CD4-positive, alpha-beta T cell treated with Interleukin-6 at 100 ng/mL for 8 hours (primary cell): ENCODE measurements at places on chromosomes 4 and X.
A peak's percentile ranks its signal among the peaks of the same experiment; 100 is the strongest.

DNA sequence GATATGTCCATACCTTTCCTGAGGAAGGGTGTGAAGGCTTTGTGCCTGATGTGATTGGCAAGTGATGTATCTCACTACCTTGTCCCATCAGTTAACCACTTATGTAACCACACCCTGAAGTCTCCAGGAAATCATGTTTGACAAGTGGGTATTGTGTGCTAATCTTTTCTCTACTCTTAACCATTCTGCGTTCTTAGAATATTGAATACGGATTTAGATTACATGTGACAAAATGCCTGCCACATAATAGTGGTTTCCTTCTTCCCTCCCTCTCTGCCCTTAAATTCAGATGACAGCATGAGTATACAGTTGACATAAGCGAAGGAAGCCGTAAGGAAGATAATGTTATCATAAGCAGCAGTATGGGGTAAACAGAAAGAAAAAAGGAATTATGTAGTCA lies 108.4 kb downstream of the KLHL8 start:
- DNase-seq: no peak

DNA sequence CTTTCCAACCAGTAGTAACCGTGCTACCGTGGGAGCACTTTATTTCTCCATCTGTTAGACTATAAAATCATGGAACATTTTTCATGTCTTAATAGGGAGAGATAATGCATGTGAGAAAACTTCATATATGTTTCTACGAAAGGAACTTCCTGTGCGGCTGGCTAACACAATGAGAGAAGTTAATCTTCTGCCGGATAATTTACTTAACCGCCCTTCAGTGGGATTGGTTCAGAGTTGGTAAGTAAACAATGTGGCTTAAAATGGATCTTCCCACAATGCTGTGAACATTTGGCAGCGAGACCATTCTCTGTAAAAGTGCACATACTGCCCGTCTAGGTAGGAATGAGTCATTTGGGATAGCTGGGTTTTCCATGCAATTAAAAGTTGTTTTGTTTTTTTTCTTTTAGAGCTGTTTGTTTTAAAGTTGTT lies 29.6 kb downstream of the PDK3 start:
- no peak for DNase-seq

DNA sequence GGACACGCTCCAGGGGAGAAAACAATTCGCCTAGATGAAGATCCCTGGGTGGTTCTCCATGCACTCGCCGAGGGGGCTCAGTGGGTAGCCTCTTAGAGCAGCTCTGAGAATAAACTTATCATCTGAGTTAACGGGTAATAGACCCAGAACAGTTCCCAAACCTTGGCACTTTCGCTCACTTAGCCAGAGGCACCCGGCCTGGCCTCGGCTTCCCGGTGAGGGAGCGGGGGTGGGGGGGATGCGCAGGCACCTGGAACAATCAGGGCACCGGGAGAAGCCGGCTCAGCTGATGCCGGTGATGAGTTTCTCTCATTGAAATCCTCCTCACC lies 405 bp upstream of the ZAR1 start:
- no peak for DNase-seq

- DNase-seq: no peak
These were observed 166.6 kb upstream of the GLRA2 start for GRCh38 chrX:14362721-14363120.

DNA sequence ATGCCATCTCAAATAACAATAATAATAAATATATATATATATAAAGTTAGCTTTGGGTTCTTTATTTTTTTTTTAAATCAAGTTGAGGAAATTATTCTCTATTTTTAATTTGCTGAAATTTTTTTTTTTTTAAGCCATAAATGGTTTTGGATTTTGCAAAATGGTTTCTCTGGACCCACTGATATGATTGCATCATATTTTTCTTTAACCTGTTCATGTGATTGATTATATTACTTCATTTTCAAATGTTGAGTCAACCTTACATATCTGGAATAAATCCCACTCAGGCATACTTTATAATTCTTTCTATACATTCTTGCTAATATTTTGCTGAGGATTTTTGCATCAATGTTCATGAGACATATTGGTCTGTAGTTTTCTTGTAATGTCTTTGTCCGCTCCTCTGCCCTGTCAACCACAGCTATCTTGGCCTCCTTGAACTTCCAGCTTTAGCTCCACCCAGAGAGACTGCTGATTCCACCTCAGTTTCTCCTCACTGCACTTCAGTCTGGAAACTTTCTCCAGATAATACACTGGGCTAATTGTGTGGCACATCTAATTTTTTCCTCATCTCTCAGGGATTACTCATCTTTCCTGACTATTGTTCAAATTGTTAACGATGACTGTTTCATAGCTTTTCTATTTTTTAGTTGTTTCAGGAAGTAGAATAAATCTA lies 160.9 kb upstream of the GIMD1 start:
- DNase-seq: no peak

GRCh38 chr4:92307866-92308265 lies 4.1 kb downstream of the GRID2 start:
- DNase-seq: no peak

DNA sequence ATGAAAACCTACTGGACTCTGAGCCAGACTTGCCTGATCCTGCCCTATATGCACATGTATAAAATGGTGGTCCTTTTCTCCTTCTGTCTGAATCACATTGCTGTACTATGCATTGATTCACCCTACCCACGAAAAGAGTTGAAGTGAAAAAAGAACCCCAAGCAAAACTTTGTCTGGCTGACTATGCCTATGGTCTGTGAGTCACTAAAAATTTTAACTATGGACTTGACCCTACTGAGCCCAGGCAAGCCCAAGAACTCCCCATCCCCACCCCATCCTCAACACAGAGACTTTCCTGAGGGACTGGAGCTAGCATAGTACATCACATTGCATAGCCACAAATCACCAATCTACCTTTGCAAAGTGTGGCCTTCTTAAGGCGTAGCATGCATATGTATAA lies 116.6 kb upstream of the TENM3 start:
- DNase-seq: no peak

GRCh38 chrX:10014462-10015354 lies 47.5 kb downstream of the CLDN34 start:
- peak; percentile 73 for DNase-seq

- DNase-seq: no peak
These were observed 113.7 kb upstream of the NEXMIF start for GRCh38 chrX:75038925-75039324.

DNA sequence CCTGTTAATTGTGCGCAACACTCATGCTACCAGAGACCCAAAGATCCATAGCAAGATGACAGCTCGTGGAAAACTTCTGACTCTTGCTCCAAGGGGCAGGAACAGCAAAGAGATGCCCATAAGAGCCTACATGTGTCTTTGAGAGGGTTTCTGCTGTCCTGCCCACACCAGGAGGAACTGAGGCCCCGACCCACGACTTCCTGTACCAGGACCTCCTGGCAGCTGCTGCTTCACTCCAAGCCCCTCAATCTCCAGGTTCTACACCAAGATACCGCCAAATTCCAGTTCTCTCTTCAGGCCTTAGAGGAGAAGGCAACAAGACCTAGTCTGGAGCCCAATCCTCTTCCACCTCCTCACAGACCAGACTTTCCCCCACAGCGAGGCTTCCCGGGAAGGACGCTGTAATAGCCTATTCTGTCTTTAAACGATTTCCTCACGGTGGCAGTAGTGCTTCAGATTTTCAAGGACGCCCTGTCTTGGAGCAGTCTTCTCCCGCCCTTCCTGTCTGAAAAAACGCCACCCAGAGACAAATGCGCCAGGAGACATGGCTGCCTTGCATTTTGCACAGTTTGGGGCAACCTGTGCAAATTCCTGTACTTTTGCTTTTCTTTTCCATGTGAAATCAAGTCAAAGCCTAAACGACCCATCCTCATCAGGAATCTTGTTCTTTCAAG lies 230.2 kb upstream of the STK26 start:
- DNase-seq: peak; percentile 91

DNA sequence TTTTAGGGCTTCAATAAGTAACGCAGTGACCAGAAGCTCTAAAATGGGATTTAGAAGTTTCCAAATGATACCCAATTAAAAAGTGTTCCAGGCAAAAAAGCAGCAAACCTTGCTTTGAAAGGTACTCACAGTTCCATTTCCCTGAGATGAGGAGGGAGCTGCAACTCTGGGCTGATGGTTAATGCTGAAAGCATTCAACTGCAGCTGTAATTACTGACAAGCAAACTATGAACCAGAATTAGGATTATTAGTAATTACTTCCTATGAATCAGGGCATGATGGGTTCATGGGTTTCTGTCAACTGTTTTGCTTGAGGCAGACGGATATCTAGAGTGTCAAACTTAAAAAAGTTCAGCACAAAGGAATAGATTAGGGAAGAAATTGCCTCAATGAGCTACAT lies 357.4 kb downstream of the STIM2 start:
- DNase-seq: no peak

DNA sequence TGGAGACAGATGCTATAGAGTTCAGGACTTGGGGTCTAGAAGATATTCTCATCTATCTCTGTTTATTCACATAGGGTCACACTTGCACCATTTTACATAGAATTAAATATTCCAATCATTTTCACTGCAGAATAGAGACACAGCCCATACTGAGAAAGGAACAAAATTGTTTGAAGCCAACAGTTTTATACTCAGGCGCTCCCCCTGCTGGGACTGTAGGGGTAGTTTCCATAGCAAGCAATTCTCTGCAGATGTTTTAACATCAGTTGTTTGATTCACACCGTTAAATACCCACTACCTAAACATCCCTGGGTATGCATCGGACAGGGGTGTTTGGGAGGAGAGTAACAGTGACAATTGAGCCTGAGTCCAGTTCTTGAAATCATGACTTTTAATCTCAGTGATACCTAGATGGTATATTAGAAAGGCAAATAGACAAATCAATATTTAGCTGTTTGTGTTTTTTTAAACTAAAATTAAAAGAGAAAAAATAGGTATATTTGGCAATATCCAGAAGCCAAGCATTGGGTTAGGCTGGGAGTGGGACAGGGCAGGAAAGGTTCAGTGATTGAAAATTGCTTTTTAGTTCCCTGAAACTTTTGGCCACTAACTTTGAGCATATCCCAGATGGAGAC lies 33.8 kb downstream of the LONRF3 start:
- DNase-seq: peak; percentile 5

GRCh38 chr4:127174201-127174600 lies 458.6 kb upstream of the INTU start:
- DNase-seq: no peak

DNA sequence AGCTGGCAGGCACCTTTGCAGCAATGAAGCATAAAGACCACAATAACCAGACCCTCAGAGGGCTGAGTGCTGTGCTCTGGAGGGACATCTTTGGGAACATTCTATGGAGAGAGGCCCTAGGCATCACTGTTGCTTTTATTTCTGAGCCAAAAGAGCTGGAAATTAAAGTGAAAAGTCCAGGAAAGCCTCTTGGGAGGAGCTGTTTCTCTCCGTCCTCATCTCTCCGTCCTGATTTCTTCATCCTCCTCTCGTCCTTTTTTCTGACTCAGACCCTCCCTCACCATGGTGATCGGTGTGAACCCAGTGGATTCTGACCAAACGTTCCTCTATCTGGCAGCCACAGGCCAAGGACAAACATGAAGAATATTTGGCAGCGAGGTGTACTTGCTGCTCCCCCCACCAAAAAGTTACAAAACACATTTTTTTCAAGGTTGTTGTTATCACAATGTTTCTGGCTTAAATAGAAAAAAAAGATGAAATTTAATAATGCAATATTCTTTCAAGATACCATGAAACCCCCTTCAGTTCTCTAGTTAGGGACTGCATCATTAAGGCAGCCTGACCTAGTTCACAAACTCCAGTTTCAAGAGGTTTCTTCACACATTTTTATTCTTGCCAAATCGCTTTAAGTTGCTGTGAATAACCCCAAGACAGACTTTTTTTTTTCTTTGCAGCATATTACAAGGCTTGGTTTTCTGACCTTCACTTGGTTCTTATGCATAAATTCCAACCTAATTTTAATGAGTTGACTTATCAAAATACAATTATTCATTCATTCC lies 80.2 kb downstream of the SCD5 start:
- no peak for DNase-seq

DNA sequence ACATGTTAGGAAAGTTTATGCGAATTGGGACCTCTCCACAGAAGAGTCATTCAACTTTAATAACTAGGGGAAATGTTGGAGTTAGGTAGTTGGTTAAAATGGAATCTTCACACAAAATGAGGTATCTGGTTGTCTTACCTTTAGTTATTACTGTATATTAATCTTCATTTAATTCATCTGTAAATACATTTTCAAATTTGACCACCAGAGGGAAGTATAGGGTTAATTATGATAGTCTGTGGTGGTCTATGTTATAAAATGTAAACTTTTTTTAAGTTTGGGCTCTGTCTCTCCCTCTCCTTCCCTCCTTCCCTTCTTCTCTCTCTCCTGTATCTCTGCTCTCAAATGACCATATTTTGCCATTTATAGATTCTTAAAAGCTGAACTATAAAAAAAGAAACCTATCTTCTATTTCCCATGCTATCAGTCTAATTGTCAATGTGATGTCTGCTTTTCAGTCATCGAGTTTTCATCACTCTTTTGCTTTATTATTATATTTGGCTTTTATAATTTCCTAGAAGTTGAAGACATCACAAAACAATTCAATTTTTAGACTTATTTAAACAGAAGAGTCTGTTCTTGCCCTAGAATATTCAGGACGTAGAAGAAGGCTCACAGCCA lies 49.8 kb downstream of the TMEM144 start:
- DNase-seq: no peak

GRCh38 chrX:39481621-39482020 lies 616.1 kb downstream of the BCOR start:
- no peak for DNase-seq

DNA sequence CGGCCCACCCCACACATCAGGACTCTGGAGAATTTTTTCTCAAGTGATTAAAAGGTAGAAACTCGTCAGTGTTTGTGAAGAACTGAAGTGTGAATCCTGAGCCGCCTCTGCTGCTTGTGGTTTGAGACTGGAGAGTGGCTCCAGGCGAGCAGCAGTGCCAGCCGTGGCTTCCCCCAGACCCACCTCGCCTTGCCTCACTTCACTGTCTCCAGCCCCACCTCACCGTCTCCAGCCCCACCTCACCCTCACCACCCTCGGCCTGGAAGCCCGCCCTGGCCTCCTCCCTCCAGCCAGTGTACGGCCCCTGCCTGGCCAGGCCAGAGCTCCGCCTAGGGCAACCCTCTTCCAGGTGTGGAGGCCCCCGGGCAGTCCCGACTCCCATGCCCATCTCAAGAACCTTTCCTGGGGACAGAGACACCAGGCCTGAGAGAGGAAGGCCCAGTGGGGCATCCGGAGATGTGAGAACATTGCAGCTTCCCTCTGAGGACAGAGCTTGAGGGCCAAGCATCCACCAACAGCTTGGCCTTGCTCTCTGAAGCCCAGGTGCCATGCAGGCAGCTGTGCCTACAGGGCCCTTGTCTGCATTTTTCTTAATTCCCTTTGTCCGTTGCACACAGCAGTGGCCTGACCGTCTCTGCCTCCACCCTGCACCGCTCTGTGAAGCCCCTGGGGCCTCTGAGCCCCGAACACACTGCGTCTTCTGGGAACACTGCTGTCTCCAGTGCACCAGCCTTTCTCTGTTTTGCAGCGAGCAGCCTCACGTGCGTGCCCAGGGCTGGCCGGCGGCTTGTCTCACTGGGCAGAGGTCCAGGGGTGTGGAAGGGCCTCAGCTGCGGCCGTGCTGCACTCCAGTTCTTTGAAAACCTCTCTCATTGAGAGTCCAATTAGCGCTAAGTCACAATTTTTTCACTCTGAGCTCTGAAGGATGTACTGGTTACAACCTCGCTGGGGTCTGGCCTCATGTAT lies 13.8 kb downstream of the SH3BP2 start:
- no peak for DNase-seq

GRCh38 chrX:153981231-153981630 lies 8.7 kb downstream of the TMEM187 start:
- DNase-seq: no peak
